ENCODE measurements at places on chromosomes 6 and 20.

GRCh38 chr6:105302617-105303128, 100.2 kb downstream of the PREP start:
- no peak for DNase-seq

GRCh38 chr20:10129749-10130148, 88.9 kb upstream of the SNAP25 start:
- no peak for DNase-seq

DNA sequence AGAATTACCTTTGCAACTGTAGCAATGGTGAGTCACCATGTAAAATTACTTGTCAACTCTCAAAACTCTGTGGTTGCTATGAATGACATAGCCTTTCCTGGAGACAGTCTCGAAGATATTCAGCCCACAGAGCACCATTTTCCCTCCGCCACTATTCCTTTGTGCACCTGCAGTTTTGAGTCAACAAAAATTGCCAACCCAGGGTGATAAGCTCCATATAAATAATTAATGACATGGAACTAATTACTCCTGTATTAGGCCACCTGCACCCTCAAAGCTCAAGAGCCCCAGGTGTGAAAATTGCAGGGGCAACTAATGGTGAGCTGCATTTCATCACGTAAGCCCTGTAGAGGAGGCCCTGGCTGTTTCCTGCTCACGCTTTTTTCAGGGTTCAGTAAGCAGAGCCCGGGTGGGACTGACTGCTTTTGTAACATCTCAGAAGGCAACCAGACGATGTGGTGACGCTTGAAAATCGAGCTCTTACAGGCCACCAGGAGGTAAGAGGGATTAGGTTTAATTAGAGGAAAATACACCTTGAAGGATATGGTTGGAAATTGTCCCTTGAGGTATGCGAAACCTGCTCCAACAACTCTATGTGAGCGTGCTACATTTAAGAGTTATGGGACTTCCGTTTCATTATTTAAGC, 70.8 kb downstream of the BMP2 start:
- peak; percentile 71 for DNase-seq

GRCh38 chr6:37585523-37585905, 85.8 kb upstream of the CCDC167 start:
- DNase-seq = no peak

GRCh38 chr6:54058236-54058635, 53.0 kb upstream of the MLIP start:
- DNase-seq = no peak

DNA sequence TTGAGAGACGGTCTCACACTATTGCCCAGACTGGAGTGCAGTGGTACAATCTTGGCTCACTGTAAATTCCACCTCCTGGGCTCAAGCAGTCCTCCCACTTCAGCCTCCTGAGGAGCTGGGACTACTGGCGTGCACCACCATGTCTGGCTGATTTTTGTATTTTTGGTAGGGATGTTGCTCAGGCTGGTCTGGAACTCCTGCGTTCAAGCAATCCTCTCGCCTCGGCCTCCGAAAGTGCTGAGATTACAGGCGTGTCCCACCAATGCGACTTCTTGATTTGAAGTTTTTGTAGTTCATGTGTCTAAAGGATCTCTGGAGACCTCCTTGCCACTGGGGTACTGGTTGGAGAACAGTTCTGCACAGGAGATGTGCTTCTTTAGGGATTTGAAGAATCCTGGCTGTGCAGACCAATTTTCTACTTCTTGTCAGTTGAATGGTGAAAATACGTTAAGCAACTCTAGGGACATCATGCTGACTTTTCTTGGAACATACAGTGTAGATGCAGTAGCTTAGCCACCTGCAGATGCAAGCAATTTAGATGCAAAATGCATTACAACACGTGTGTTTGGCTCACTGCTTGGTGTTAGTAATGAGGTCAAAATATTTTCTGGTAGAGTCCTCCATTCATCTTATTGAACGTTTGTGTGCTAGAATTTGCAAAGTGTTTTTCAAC, 28.2 kb downstream of the SYTL3 start:
- no peak for DNase-seq

GRCh38 chr6:49866485-49866943, at the start of gene CRISP1:
CRISP1 (minus strand) TSS chr6:49866535; CDS start chr6:49857400, 9,135 bp downstream.
- no peak for DNase-seq

Measured in bronchial epithelial cell (primary cell).